ENCODE measurements at places on chromosomes 3 and 15. TPM values are rescaled to one million over a fixed set of nuclear protein-coding genes. Genes with fewer than 3 reads are reported as not detected.

Gene MME
- total RNA-seq, result 59.3 TPM

Gene SERINC4
- not detected for total RNA-seq

Gene PCLAF
- 41.5 TPM for total RNA-seq

Gene FYTTD1
- 56.4 TPM for total RNA-seq

Gene CHAC1
- total RNA-seq, result 0.42 TPM

Gene ATP2B2
- total RNA-seq, result 0.53 TPM

DNA sequence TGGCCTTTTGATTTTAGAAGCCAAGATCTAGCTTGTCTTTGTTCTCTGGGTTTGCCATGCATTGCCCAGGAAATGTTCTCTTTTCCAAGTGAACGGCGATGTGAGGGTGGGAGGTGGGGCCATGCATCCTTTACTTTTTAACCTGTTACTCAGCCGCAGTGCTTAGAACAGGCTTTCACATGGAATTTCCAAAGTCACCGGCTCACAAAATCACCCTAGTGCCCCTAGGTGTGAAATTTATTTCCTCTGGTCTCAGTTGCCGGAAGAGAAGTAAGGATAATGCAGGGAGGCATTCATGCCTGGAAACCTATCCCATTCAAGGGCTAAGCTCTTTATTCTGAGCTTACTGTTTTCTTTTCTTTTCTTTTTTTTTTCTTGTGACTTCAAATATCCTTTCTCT, 93.2 kb downstream of the CACNA2D3 start:
- no peak for DNase-seq

DNA sequence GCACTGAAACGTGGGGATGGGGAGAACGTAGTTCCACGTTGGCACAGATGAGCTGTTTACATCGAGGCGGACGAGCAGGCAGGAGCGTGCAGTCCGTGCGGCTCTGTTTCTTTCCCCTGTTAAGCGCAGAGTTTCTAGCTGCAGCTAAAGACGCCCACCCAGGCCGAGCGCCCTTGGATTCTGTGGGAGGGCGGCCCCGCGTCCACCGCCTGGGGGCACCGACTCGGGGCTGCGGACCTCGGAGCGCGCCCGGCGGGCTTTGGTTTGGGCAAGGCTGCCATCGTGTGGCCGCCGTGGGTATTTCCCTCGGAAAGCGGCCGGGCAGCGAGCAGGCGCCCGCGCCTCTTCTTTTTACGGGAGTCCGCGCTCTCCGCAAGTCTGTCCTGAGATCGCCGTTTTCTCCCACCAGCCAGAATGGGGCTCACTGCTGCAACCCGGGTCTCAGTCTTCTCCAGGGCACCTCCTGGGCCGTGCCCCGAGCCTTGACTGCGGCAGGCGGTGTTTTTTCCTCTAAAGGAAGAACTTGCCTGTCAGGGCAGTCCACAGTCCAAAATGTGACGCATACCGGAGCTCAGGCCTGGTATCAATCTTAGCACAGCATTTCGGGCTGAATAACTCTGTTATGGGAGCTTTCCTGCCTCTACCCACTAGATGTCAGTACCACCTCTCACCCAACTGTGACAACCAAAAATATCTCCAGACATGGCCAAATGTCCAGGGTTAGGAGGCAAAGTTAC, 219.9 kb upstream of the IGF1R start:
- DNase-seq, result no peak

DNA sequence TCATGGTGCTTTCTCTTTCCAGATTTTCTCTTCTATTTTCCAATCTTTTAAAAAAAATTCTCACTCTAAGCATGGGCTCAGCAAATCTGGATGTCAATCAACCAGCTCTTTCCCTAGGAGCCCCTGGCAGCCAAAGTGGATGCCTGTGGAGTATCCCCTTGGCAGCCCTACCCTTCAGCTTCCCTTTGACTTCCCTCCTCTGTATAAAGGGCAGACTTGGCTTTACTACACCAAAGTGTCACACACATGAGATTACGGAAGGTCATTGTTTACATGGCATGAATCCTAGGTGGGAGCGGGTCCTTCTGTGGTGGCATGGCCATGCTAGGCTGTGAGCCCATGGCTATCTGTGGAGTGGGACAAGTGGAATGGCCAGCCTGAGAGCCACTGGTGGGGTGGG, 379.9 kb downstream of the GABRB3 start:
- no peak for DNase-seq

DNA sequence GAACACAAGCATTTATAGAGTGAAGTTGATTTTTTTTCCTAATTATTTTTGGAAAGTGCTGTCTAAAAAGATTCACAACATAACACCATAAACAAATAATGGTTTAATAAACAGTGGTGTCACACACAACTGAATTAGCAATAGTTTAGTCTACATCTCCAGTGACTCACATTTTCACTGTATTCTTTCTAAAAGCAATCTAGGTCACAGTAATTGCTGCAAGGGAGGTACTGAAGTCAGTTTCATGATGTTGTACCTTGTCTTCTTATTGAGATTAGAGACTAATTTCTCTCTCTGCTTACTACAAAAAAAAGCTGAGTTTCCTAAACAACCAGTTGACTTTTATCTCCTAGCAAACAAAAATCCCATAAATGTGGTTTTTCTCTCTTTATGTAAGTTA, 29.6 kb downstream of the PLSCR4 start:
- DNase-seq, result no peak

GRCh38 chr3:117750674-117751269, 1041.2 kb downstream of the TUSC7 start:
- DNase-seq, result no peak

DNA sequence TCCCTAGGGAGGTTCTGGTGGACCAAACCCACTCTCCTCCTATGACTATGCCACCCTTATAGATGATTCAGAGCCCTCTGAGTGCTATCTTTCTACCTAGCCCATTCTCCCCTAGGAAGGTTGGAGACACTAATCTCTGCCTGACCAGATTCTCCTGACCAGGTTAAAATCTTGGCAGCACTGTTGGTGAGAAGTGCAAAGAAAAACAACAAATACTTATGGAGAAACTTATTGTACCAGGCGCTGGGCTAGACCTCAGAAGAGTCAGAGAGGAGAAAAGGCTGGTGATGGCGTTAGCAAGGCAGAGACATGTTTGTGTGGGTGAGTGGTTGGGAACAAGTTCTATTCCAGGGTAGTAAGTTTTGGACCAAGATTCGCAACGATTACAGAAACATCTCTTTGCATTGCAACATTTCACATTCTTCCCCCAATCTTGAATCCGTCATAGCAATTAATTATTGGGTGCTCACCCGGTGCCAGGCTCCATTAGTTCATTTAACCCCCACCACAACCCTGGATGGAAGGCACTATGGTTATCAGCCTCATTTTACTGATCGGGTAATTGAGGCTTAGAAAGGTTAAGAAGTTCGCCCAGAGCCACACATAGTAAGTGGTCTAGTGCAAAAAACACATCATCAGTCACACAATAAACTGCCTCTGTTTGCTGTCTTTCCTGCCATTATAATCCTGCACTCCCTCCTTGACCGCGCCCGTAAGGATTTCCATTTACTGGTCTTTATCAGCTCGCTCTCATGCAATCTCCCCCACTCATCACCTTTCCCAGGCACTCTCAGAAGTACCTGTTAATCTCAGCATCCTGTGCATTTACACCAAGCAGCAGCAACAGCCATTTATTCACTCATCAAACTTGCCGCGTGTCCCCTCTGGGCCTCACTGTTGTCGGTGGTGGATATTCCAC, 655 bp upstream of the TSPAN3 start:
- DNase-seq, result no peak

- DNase-seq, result no peak
Measured at GRCh38 chr3:90092994-90093393, 985.6 kb downstream of the EPHA3 start.

DNA sequence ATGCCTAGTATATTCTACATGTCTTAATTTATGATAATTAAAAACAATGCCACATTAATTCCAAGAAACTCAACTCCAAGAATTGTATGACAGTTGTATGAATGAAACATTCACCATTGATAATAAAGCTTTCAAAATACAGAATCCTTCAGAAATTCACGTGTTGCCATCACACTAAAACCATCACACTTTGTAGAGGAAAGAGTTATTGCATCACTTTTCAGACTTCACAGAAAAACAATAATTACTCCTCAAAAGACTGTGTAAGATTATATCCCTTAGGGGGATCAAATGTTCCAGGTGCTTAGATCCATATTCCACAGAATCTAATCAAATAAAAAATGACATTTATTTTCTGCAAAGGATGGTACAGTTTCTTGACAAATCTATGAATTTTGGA, 85.0 kb downstream of the OSBPL10 start:
- DNase-seq, result no peak

- no peak for DNase-seq
Measured at GRCh38 chr3:136050250-136050649, 84.7 kb downstream of the PPP2R3A start.

- DNase-seq, result no peak
Measured at GRCh38 chr3:137992592-137992991, 17.4 kb upstream of the CLDN18 start.

DNA sequence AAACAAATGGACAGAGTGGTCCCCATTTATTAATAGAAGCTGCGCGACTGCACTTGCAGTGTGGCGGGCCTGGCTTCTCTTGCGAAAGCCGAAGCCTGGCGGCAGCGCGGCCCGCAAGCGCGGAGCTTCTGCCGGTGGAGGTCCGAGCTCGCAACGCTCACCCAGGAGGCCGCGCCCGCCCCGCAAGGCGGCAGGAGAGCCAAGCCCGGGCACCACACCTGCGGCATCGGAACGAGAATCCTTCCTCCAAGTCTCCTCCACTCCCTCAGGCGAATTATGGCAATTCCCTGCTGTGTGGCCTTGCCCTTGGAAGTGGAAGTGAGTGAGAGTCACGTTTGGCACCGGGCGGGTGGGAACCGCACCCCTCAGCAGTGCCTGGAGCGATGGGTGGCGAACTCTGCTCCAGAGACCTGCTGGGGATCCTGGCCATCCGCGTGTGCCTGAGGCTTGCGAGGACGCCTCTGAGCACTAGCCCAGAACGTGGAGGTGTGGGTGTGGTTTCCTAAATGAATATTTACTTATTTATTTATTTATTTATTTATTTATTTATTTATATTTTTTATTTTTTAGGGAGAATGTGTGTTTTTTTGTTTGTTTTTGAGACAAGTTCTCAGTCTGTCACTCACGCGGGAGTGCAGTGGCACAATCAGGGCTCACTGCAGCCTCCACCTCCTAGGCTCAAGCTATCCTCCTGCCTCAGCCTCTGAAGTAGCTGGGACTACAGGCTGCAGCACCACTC, 133.7 kb upstream of the UBE2E1 start:
- DNase-seq, result no peak

GRCh38 chr3:184619787-184620430, 58.3 kb downstream of the EPHB3 start:
- no peak for DNase-seq

DNA sequence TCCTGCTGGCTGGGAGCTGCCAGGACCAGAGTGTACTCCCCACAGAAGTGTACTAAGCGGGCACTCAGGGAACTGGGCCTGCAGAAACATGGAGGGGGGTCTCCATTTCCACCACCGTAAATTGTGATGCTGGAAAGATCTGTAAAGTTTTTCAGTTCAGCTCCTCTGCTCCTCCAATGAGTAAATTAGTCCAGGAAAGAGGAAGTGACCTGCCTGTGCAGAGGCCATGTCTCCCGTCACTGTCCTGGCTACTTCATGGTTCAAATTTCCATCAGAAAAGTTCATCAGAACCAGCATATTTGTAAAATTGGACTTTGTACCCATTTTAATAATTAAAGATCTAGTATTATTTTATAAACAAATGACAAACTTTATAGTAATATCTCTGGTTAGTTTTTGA, 226.7 kb upstream of the THBS1 start:
- no peak for DNase-seq

DNA sequence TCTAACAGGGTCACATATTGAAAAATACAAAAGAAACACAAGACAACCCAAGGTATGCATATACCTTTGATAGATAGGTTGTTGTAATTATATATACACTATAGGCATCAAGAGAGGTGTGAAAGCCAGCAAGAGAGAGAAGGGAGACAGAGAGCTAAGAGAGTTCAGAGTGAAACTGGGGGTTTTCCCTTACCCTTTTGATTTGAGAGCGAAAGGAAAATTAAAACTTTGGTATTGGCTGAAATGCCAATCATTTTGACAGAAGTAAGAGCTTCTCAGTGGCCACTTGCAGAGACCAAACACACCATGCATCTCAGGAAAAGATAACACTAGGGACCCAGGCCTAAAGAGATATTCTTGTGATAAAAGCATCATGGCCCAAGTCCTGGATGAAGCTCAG, 183.6 kb downstream of the SHOX2 start:
- DNase-seq, result no peak

DNA sequence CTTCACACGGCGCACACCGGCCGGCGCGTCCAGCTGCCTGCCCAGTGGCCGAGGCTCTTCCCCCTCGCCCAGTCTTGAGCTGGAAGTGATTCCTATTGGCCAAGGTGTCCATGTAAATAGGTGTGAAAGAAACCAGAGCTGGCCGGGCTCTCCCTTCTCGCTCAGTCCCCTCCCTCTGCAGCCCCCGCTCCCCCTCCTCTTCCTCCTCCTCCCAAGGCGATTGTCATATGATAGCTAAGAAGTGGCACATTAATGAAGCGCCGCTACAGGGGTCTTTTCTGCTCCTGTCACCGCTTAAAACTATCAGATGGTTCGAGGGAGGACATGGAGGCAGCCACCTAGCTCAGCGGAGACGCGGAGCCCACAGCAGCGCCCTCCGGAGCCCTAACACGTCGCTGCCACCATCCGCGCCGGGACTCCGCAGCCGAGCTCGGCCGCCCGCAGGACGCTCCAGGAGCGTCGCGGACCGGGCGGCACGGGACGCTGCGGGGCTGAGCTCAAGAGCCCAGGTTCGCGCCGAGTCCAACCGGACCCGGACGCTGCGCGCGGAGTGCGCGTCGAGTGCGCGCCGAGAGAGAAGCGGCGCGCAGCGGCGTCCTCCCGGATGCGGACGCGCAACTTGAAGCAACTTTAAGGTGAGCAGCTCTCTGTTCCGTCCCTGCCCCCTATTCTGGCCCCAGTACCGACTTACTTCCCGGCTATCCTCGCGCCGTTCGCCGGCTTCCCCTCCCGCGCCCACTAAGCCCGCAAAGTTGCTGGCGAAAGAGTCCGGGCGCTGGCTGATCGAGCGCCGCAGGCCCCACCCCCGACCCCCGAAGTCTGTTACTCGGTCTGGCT, at the start of gene FOXB1:
FOXB1 (plus strand) TSS at position 303 of the 837 bp plus-strand sequence. CDS start 653 bp downstream, outside the sequence.
- DNase-seq, result no peak

Data from urinary bladder (tissue), 4 donors.